ENCODE measurements at places on chromosomes 7 and 10.

- DNase-seq, result no peak
- no peaks in the 10 kb centered on the region for H3K36me3 ChIP-seq
- no peak overlapping the region for H3K4me3 ChIP-seq
- H3K4me1 ChIP-seq, result no peaks in the 10 kb centered on the region
- H3K27ac ChIP-seq, result no peak overlapping the region
- H3K27me3 ChIP-seq, result no peaks in the 10 kb centered on the region
Measured at GRCh38 chr7:47924266-47924665, 24.0 kb downstream of the PKD1L1 start.

DNA sequence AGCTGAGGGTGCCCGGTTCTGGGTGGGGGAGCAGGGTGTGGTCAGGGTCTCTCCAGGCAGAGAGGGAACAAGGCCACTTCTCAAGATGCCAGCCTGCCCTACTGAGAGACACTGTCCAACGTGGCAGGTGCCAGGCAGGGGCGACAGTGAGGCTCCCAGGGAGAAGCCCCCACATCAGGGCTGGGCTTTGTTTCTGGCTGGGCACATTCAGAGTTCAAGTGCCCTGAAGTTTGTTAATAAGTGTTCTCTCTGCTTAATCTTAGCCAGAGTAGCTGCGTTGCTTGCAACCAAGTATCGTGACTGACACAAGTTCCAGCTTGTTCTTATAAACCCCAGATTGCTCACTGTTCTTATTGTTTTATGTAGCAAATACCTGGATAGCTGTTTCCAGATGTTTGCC, 21.8 kb downstream of the FOXL3 start:
- H3K27ac ChIP-seq, result no peak overlapping the region
- no peak for DNase-seq
- H3K27me3 ChIP-seq, result no peaks in the 10 kb centered on the region
- H3K36me3 ChIP-seq, result no peaks in the 10 kb centered on the region
- no peaks in the 10 kb centered on the region for H3K4me1 ChIP-seq
- no peak overlapping the region for H3K4me3 ChIP-seq

DNA sequence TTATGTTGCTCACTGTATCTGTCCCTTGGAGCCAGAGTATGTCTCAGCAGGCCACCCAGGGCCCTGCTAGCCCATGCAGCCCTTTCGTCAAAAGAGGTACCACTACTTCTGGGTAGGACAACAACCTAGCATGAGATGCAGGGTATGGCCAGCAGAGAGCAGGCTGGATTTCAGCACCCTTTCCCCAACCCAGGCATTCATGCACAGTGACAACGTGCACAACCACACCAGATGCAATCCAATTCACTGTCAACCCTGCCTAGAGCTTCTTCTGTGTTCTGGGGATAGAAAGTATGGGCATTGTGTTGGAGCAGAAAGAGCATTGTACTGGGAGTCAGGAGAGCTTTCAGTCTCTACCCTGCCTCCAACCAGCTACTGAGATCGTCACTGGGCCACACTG, 37.9 kb downstream of the JAZF1 start:
- no peaks in the 10 kb centered on the region for H3K27me3 ChIP-seq
- no peak overlapping the region for H3K4me3 ChIP-seq

DNA sequence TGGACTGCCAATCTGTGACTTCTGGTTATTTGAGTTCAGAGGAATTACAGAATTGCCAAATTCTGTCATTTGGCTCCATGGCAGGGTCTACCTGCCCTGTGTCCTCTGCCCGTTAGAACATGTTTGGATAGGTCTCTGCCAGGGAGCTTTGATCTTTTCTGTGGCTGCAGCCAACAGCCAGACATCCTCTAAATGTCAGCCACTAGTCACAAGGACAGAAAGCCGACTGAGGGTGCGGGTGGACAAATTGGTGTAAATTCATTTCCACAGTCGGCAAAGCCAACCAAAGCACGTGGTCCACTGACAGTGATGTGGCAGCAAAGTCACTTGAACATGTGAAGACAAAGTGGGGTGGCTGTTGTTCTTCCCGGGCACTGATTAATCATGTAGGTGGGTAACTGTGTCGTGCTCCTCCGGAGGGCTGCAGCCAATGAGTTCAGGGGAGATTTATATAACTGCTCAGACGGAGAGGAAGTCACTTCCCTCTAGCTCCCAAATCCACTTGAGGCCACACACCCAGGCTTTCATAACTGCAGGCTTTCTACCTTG, 26.7 kb upstream of the CAMK1D start:
- no peak for DNase-seq
- no peak overlapping the region for H3K27ac ChIP-seq
- H3K36me3 ChIP-seq, result no peaks in the 10 kb centered on the region
- no peak overlapping the region for H3K4me3 ChIP-seq
- H3K27me3 ChIP-seq, result no peaks in the 10 kb centered on the region

- no peaks in the 10 kb centered on the region for H3K4me1 ChIP-seq
- no peaks in the 10 kb centered on the region for H3K27me3 ChIP-seq
- no peak overlapping the region for H3K4me3 ChIP-seq
- H3K36me3 ChIP-seq, result peaks cover 31% of the 10 kb centered on the region
Measured at GRCh38 chr10:5904227-5904626, 14.2 kb downstream of the FBH1 start.

DNA sequence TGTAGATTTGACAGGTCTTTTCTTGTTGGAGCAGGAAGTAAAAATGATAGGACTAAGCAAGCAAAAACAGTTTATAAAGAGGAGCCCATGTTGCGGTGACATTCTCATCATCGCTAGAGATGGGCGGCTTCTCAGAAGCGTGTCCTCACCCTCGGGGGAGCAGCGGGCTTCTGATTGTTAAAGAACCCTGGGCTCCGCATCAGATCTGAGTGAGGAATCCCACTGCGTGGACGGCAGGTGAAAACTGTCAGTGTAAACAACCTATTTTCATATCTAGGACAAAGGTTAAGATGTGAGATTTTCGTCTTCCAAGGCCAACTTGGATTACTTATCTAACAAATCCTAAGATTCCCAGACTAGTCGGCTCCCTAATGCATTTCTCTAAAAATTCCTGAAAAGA, 177.6 kb downstream of the ADARB2 start:
- no peaks in the 10 kb centered on the region for H3K36me3 ChIP-seq
- H3K27ac ChIP-seq, result no peak overlapping the region
- no peak for DNase-seq
- no peak overlapping the region for H3K4me3 ChIP-seq
- H3K27me3 ChIP-seq, result peaks cover 35% of the 10 kb centered on the region

- H3K27me3 ChIP-seq, result no peaks in the 10 kb centered on the region
- H3K4me3 ChIP-seq, result no peak overlapping the region
- no peak overlapping the region for H3K27ac ChIP-seq
- no peaks in the 10 kb centered on the region for H3K4me1 ChIP-seq
- DNase-seq, result no peak
Measured at GRCh38 chr10:13563481-13564445, 23.0 kb upstream of the PRPF18 start.

DNA sequence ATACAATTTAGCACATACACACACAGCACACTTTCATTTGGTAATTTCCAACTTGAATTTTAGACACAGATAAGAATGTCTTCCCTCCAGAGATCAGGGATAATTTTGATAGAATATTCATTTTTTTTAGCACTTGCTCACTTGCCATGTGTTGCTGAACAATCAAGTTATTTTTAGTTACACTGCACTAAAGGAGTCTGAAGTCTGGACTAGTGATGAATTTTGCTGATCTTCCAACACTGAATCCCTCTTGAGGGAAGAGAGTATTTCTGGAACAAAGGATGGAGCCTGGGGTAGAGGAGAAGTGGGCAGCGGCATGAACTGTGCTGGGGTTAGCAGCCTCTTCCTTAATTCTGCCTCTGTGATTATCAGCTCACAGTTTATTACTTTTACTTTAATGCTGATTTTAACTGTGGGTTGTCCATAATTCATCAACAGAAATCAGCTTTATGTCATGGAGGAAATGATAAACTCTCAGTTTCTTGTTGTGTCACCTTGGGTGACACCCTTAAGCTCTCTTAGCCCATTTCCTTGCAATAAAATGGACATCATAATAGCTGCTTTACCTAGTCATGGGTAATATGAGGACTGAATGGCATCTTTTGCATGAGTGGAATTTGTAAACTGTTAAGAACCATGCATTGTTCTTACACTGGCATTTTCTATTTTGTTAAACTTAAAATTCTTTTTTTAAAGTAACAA, 32.1 kb downstream of the SGPL1 start:
- DNase-seq, result no peak
- no peaks in the 10 kb centered on the region for H3K4me1 ChIP-seq
- H3K27ac ChIP-seq, result no peak overlapping the region

- H3K36me3 ChIP-seq, result no peaks in the 10 kb centered on the region
- peaks cover 23% of the 10 kb centered on the region for H3K4me1 ChIP-seq
- peak overlapping the region; percentile 31 for H3K27ac ChIP-seq
- no peaks in the 10 kb centered on the region for H3K27me3 ChIP-seq
- no peak overlapping the region for H3K4me3 ChIP-seq
Measured at GRCh38 chr7:35729061-35729783, 34.3 kb upstream of the HERPUD2 start.

DNA sequence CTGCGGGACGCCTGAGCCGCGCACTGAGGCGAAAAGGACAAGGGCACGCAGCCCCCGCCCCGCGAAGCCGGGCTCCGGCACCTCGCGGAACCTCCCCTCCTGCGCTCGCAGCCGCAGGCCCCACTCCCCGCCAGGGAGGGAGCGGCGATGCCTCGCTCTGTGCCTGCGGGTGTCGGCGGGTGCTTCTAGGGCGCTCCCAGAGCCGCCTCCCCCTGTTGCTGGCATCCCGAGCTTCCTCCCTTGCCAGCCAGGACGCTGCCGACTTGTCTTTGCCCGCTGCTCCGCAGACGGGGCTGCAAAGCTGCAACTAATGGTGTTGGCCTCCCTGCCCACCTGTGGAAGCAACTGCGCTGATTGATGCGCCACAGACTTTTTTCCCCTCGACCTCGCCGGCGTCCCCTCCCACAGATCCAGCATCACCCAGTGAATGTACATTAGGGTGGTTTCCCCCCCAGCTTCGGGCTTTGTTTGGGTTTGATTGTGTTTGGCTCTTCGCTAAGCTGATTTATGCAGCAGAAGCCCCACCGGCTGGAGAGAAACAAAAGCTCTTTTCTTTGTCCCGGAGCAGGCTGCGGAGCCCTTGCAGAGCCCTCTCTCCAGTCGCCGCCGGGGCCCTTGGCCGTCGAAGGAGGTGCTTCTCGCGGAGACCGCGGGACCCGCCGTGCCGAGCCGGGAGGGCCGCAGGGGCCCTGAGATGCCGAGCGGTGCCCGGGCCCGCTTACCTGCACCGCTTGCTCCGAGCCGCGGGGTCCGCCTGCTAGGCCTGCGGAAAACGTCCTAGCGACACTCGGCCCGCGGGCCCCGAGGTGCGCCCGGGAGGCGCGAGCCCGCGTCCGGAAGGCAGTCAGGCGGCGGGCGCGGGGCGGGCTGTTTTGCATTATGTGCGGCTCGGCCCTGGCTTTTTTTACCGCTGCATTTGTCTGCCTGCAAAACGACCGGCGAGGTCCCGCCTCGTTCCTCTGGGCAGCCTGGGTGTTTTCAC, 519 bp downstream of the ITGB8 start:
- H3K27ac ChIP-seq, result peak overlapping the region; percentile 90
- H3K27me3 ChIP-seq, result no peaks in the 10 kb centered on the region
- H3K36me3 ChIP-seq, result no peaks in the 10 kb centered on the region
- H3K4me3 ChIP-seq, result peak overlapping the region; percentile 81

GRCh38 chr7:105769901-105770628, 106.3 kb downstream of the ATXN7L1 start:
- no peak for DNase-seq
- no peak overlapping the region for H3K27ac ChIP-seq
- peaks cover 15% of the 10 kb centered on the region for H3K4me1 ChIP-seq
- no peaks in the 10 kb centered on the region for H3K27me3 ChIP-seq
